ENCODE measurements at places on chromosomes 4 and X. TPM values are rescaled to one million over a fixed set of nuclear protein-coding genes. Genes with fewer than 3 reads are reported as not detected.

DNA sequence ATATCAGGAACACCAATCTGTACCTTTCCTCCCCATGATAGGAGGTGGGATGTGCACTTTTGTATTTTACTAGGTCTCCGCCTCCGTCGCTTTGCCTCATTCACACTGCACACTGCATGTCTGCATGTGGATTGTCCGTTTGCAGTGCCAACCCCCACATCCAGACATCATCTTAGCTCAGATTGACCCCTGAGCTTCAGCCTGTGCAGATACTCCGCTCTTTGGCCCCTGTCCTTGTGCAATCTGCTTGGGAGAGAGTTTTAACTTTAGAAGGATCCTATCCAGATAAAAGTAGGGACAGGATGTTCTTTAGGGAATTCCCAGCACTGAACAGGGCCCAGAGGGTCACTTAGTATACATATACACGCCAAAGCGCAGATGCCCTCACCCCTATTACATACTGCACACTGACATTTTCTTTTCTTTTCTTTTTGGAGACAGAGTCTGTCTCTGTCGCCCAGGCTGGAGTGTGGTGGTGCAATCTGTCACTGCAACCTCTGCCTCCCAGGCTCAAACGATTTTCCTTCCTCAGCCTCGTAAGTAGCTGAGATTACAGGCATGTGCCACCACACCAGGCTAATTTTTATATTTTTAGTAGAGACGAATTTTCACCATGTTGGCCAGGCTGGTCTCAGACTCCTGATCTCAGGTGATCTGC is 43.3 kb upstream of the FBXW7 start:
- DNase-seq, result peak; percentile 48

AFF2 gene
- polyA plus RNA-seq, result 1.6 TPM

NPNT gene
- polyA plus RNA-seq, result 163 TPM

DNA sequence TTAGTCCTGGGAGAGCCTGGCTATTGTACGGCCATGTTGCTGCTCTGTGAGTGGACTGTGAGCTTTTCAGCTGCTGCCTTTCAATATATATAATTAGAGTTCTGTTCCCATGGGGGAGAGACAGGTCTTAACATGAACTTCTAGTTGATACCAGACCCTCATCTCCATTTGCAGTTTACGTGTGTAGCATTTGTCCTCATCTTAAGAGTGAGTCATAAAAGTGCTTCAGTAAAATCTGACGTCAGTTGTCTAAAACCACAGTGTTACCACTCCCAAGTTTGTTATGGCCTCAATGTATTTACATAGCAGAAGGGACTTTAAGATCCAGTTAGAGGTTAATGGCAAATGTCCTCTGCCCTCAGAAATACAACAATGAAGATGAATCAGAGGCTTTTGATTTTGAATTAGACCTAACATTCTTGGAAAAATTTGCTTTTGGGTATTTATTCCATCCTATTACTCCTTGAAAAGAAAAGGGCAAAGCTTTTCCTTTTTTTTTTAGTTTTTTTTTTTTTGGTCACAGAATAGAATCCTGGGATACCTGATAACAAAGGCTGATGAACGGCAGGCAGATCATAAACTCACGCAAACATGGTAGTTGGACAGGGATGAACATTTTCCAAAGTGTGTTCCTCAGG is 38.6 kb downstream of the PHOX2B start:
- no peak for DNase-seq

CSAG2 gene
- not detected for polyA plus RNA-seq

- no peak for DNase-seq
Measured at GRCh38 chr4:135269125-135269890, 1067.7 kb upstream of the PABPC4L start.

- no peak for DNase-seq
Measured at GRCh38 chr4:47733302-47734175, 104.3 kb downstream of the CORIN start.

LYAR gene
- 16.8 TPM for polyA plus RNA-seq

GRCh38 chr4:189787216-189788031 is 153.2 kb upstream of the FRG1 start:
- no peak for DNase-seq

- peak; percentile 40 for DNase-seq
Measured at GRCh38 chrX:24672701-24673190, 21.0 kb upstream of the POLA1 start.

GRCh38 chr4:34157547-34157946 is 2086.8 kb downstream of the ARAP2 start:
- no peak for DNase-seq

HAND2 gene
- polyA plus RNA-seq, result 37.1 TPM

- DNase-seq, result no peak
Measured at GRCh38 chr4:53121264-53121865, 244.5 kb downstream of the SCFD2 start.

DNA sequence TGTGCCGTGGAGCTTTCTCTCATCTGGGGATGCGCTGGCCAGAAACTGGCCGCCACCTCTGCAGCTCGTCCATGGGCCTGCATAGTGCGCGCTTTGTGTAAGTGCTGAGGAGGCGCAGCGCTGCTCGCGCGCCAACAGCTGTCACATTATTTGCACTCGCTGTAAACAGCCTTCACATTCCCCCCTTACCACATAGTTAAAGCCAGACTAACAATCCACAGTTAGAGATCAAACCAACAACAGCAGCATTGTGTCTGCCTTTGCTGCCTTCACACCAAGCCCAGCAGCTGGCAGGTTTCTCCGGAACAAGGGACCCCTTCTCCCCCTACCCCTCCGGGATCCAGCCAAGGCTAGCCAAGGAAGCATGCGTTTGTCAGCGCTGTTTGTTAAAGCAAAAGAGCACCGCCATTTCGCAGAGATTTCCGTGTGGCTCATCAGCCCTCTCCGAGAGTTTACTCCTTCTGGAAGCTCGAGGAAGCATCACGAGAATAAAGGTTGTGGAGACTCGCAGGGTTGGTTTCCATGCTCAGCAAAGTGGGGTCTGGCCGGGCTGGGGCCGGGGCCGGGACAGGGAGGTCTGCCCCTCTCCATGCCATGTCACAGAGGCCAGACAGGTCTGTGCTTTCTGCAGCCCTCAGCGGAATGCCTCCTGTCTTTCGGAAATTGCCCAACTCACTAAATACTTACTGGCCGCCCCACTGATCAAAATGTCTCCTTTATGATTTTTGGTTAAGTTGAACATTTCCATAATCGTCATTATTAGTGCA is 11.0 kb downstream of the BCOR start:
- no peak for DNase-seq

DNA sequence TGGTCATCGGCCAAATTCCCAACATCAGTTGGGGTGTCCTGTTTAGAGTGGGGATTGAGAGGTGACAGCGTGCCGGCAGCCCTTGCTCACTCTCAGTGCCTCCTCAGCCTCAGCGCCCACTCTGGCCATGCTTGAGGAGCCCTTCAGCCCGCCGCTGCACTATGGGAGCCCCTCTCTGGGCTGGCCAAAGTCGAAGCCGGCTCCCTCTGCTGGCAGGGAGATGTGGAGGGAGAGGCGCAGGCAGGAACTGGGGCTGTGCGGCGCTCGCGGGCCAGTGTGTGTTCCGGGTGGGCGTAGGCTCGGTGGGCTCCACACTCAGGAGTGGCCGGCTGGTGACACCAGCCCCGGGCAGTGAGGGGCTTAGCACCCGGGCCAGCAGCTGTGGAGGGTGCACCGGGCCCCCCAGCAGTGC is 7.1 kb upstream of the CENPU start:
- no peak for DNase-seq

GRCh38 chr4:5747738-5748375 is 36.9 kb downstream of the EVC start:
- no peak for DNase-seq

- DNase-seq, result no peak
Measured at GRCh38 chr4:169811476-169811875, 53.7 kb upstream of the HPF1 start.

CYBB gene
- polyA plus RNA-seq, result 15.9 TPM

DNA sequence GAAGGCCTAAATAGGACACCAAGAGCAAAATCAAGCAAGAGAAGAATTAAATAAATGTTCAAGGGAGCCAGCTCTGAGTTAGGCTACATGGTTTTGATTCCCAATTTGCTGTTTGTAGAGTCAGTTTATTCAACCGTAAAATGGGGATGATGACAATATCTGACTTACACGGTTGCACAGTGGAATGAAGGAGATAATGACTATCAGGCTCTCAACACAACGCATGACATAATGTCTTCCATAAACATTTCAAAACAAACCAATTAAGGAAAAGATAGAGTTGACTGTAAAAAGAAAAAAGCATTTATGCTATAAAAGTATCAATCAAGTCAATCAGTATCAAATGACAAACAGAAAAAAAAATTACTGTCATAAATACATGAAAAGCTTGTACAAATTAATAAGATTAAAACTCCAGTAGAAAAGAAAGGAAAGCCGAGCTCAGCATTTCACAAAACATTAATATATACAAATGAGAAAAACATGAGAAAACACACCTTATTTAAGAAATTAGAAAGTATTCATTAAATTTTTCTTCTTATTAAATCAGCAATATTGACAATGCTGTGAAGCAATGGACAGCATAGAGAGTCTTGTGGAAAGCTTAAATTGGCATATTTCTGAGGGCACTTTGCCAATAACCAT is 179.0 kb downstream of the SCFD2 start:
- DNase-seq, result no peak

GATA1 gene
- polyA plus RNA-seq, result 0.76 TPM

GRCh38 chrX:47047989-47048388 is 30.3 kb upstream of the RGN start:
- peak; percentile 80 for DNase-seq

DNA sequence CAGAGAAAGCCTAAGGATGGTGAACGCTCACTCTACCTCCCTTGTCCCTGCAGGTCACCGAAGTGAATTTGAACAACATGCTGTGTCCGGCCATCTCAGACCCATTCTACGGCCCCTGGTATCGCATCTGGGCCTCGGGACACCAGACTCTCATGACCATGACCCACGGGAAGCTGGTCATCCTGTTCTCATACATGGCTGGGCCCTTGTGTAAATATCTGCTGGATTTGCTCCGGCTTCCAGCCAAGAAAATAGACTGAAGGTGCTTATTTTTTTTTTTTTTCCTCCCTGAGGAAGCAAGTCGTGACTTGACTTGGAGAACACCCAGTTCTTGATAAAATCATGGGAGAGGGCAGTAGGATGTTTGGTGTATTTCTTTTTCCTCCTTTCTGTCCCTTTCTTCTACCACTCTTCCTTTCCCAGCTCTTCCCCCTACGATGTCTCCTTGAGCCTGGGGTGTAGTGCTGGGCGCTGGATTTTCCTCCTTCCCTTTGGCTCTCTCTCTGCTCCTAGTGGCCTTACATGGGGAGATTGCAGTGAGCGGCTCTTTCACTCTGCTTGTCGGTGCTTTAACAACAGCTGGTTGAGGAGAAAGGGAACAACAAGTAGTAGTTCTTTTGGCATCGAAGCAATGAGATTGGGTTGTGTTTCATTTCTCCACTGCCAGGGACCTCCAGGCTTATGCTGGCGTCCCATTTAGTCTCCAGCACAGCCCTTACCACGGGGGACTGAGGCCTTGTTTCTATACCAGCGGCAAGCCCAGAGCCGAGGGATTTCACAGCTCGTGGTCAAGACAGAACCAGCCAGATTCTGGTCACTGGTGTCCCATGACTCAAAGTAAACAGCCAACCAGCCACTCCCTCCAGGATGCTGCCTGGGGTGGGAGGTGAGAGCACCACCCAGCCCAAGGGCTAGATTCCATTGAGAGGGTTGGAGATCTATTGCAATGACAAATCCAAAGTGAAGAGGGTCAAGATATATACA is 144.4 kb downstream of the AMMECR1 start:
- DNase-seq, result no peak

DNA sequence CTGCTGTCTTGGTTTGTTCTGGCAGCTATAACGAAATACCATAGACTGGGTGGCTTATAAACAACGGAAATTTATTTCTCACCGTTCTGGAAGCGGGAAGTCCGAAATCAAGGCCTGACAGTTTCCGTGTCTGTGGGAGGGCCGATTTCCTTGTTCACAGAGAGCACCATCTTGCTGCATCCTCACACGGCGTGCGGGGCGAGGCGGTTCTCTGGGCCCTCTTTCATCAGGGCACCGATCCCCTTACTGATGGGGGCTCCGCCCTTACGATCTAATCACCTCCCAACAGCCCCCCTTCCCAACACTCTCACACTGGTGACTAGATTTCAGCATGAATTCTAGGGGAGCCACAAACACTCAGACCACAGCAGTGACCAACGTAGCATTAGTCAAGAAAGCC is 578.3 kb upstream of the FAT1 start:
- no peak for DNase-seq

DNA sequence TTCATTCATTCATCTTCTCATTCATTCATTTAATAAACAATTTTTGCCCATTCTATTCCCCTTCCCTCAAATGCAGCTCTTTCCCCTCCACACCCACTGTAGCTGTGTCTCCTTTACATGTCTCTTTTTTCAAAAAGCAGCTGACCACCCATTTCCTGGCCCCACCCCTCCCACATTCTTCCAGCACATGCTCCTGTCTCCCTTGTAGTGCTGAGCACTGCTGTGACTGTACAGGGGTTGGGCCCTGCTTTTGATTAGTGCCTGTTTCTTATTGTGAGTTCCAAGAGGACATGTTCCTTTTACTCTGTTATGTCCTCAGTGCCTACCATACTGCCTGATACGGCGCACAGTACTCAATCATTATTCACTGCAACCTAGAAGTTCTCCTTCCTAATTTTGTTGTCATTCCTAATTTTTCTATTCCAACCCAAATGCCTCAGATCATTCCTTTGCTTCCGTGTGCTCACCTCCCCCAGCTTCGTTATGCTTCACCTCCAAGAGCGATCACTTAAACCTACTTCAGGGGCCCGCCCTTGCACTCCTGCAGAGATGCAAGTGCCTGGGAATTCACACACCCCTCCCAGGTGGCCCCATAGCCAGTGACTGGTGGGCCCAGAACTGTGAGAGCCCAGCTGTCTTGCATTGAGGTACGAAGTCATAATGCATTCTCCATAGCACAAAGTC is 152.2 kb downstream of the STK32B start:
- no peak for DNase-seq

GRCh38 chrX:123475068-123475724 is 257.7 kb downstream of the THOC2 start:
- no peak for DNase-seq
